ENCODE measurements at places on chromosomes 16 and 17. TPM values are rescaled to one million over a fixed set of nuclear protein-coding genes. Genes with fewer than 3 reads are reported as not detected.

FNDC8 gene
- total RNA-seq = not detected

EPN3 gene
- total RNA-seq = 40.0 TPM

C17orf50 gene
- total RNA-seq = not detected

KRT40 gene
- not detected for total RNA-seq

CCR7 gene
- total RNA-seq = 0.87 TPM

SNAI3 gene
- total RNA-seq = 0.55 TPM

DOC2A gene
- total RNA-seq = 5.2 TPM

GRCh38 chr16:77385481-77385880 is 49.4 kb downstream of the ADAMTS18 start:
- no peak for DNase-seq

- DNase-seq = no peak
Observed at GRCh38 chr17:4592240-4593005, 8.1 kb downstream of the SMTNL2 start.

DNA sequence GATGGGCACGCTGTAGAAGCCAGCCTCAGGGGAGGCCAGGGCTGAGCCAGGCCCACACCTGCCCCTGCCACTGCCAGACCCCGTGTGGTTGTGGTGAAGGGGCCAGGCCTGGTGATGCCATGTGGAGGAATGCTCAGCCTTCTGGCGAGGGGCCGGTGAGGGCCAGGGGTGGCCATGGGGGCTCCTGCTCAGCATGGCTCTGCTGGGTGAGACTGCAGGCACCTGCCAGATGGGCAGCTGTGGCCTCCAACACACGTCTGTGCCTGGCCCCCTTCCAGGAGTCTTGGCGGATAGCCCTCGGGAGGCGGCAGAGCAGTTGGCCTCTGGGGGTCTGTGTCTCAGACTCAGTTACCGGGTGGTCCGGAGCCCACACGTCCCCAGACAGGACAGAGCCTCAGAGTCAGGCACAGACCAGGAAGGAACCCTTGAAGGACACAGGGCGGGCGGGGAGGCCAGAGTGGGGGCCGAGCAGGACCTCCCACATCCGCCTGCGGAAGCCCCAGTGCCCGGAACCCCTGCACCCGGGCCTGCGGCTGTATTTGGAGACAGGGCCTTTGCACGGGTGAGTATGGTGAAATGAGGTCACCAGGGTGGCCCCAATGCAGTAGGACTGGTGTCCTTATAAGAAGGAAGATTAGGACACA is 22.5 kb upstream of the CHMP6 start:
- DNase-seq = peak; percentile 44

DNA sequence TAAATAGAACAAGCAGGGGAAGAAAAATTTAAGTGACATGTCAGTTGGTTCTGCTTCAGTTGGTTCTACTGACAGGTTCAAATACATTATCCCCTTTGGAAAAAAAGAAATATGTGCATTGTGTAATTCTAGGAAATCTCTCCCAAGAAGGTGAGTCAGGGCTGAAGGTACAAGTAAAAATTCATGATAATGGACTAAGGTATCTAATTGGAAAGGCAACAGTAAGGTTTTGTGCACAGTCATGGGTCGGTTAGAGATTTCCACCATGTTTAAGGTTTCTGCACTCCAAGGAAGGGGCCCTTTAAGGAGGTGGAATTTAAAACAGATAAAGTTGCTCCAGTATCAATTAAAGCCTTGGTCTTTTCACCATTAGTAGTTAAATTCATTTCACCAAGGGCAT is 17.9 kb upstream of the B4GALNT2 start:
- no peak for DNase-seq

DNA sequence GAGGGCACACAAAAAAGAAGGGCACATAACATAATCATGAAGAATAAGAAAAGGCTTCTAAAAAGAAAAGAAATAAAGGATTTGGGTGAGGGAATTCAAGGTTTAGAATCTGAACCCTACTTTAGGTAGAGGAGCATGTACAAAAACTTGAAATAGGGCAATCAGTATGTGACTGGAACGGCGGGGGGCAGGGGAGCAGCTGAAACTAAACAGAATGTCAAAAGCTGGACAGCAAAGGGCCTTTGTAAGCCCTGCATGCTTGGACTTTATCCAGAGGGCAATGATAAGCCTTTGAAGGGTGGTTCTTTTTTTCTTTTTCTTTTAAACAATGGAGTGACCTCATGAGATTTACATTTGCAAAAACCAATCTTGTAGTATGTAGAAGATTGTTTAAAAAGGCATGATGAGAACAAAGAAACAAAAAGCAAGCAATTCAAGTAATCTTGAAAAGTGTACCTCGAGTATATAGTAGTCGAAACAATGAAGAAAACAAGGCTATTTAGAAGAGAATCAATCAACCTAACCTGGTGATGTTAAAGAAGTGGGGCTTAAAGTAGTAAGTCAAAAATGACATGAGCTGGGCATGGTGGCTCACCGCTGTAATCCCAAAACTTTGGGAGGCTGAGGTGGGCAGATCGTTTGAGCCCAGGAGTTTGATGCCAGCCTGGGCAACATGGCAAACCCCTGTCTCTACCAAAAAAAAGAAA is 46.7 kb upstream of the ANKFY1 start:
- DNase-seq = no peak

DNA sequence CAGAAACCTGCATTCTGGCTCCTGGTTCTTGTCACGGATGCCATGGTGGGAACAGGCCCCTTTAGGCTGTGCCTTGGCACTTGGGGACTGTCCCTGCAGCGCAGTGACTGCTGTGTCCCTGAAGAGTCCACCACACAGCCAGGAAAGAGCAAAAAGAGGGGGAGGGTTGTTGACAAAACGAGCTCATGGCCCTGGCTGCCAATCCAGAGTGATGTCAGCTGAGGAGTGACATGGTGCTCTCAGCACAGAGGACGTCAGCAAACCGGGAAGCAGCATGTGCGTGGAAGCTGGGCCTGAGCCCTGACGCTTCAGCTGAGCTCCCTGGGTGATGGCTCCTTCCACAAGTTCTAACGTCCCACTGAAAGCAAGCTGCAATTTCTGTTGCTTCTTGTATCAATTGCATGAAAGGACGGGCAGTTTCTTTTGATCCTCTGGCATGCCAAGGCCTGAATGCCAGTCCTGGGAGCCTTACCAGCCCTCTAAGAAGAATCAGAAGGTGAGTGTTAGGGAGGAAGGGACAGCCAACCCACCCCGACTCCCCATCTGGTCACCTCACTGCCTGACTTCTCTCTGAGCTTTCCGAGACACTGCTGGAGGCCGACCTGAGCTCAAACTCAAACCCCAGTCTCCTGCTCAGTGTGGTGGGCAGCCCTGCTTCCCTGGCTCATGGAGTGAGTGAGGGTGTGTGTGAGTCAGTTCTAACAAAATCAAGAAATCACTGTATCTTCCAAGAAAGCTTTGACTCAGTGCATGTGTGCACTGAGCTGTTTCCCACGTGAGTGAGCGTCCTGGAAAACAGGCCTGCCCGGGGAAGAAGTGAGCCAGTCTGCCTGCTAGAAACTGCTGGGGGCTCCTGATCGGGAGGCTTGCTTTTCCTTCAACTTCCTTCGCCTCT is 14.7 kb upstream of the WNT3 start:
- no peak for DNase-seq

DNA sequence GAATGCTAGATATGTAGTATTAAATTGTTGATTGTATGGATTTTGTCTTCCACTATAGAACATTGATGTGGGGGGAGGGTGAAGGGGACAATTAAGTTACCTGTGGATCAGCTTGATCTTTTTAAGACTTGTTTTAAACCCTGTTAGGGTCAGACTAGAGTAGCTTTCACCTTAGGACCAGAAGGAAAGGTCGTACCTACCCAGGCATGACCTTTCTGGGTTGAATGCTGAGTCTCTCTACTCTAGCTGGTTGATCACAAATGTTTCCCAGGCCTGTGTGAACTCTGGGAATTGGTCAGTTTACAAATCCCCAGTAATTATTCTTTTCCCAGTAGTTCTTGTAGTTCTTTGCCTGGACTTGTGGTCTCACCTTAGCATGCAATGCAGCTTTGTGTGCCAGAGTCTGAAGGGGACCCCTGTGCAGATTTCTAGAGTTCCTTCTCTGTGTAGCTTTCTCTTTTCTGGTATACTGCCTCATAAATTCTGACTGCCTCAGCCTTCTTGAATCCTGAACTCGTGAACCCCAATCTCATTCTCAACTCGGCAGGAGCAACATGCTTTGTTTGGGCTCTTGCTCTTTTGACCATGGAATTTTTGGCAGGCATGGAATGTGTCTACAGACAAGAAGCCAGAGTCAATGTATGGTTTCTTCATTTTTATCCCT is 54.1 kb downstream of the VMP1 start:
- DNase-seq = no peak

- DNase-seq = no peak
Observed at GRCh38 chr17:46888727-46889126, 34.2 kb upstream of the GOSR2 start.

GRCh38 chr16:19698480-19699465 is 19.3 kb downstream of the KNOP1 start:
- no peak for DNase-seq

- DNase-seq = no peak
Observed at GRCh38 chr17:29376667-29377270, 13.4 kb upstream of the TAOK1 start.

GRCh38 chr17:81685108-81685507 is 1.3 kb downstream of the HGS start:
- DNase-seq = no peak

DNA sequence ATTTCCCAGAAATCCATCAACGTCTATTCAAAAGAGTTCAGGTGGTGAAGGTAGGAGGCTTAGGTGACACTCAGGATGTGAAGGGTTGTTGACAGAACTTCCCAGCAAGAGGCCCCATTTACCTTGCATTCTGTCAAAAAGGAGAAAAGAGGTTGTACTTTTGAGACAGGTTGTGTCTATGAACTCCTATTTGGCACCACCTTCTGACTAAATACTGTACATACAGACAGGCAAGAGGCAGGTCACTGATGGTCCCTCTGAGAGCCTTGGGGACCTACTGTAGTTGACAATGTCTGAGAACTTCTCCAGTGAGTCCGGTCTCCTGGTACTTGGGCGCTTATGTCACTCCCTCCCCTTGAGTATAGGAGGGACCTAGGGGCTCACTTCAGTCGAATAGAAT is 479.3 kb upstream of the ZFHX3 start:
- DNase-seq = no peak

- no peak for DNase-seq
Observed at GRCh38 chr16:4316108-4316863, 419 bp downstream of the GLIS2 start.

- DNase-seq = no peak
Observed at GRCh38 chr17:82173351-82174041, 39.1 kb downstream of the CCDC57 start.

DNA sequence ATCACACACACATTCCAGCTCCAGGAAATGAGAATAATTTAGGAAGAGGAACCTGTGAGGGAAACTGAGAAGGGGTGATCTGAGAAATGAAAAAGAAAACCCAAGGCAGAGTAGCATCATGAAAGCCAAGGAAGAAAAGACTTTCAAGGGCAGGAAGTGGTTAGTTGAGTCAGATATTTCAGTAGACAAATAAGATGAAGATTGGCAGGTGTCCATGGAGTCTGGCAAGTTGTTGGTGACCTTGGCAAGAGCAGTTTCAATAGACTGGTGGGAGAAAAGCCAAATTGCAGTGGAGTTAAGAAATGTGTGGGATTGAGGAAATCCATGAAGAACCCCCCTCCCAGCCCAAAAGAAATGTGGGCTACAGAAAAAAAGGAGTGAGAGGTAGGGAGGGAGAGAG is 10.7 kb downstream of the GNAO1 start:
- no peak for DNase-seq

Measured in mucosa of descending colon (tissue), 3 donors.